Karpas-422 (cell line): ENCODE measurements at places on chromosomes 7 and 10. TPM values are rescaled to one million over a fixed set of nuclear protein-coding genes. Genes with fewer than 3 reads are reported as not detected.

DNA sequence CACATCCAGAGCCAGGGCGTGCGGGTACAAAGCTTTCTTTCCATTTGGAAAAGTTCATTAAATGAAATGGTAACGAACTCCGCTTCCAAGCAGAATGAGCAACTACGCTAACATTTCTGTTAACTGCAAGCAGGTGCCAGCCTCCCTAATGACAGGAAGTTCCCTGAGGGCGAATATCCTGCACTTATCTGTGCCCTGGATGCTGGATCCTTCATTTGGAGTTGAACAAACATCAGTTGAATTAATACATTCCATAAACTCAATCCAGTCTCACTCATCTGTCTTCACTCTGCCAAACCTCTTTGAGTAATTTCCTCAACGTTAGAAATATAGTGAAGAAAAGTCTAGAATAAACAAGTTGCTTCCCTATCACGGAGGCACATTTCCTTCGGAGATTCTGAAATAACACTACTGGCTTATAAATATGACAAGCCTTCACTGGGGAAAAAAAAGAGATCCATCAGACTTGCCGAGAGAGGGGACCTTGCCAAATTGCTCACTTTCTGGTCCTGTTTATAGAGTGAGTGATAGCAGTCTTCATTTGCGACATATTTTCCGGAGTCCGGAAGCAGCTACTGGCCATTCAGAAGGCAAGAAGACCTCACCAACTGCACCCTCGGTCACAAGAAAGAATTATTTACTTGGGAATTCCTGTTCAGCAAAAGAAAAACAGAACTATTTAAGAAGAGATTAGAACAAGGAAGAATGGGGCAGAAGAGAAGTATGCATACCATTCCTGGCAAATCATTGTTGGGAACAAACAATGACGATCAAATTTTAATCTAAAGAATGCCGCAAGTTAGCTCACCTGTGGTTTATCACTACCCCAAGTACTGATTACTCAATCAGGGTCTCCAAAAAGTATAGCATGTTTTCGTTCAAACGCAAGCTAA, 196.4 kb downstream of the FAM107B start:
- no peak overlapping the region for H3K27ac ChIP-seq
- peaks cover 6% of the 10 kb centered on the region; the same call in 1 of the 2 replicates for H3K4me1 ChIP-seq
- H3K27me3 ChIP-seq, result no peaks in the 10 kb centered on the region
- peaks cover 6% of the 10 kb centered on the region; the same call in 1 of the 2 replicates for H3K36me3 ChIP-seq

Gene CFAP46
- 0.22 and 1.5 TPM in 2 replicates for total RNA-seq

Gene MYO3A
- not detected in 2 replicates for total RNA-seq

Gene HTR5A
- not detected in 2 replicates for total RNA-seq

GRCh38 chr10:57846307-57847065, 421.2 kb downstream of the IPMK start:
- no peak for DNase-seq
- no peaks in the 10 kb centered on the region for H3K27me3 ChIP-seq
- H3K4me3 ChIP-seq, result no peak overlapping the region

- peaks cover 9% of the 10 kb centered on the region for H3K4me1 ChIP-seq
- H3K27ac ChIP-seq, result no peak overlapping the region
- peak; percentile 82 for DNase-seq
- no peak overlapping the region for H3K4me3 ChIP-seq
- no peaks in the 10 kb centered on the region for H3K27me3 ChIP-seq
Observed at GRCh38 chr10:99435986-99436638, 5.7 kb upstream of the GOT1 start.

GRCh38 chr10:35690534-35690933, 48.4 kb upstream of the FZD8 start:
- no peak for DNase-seq
- H3K27ac ChIP-seq, result no peak overlapping the region
- H3K4me3 ChIP-seq, result no peak overlapping the region
- H3K36me3 ChIP-seq, result no peaks in the 10 kb centered on the region

Gene CLCN1
- total RNA-seq, result not detected in 2 replicates

DNA sequence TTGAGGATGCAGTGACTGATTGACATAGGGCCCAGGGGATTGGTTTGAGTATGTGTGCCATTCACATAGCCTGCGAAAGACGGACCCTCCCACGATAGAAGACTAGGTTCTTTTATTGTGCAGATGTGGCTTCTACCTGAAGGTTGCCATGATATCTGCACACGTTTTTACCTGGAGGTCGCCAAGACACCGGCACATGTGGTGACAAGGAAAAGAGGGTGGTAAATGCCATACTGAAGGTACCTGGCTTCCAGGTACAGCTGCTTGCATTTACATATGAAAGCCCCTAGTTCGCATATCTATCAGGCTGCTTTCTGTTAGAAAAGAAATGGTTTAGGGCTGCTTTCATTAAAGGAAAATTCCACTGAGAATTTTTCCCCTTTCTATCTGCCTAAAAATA, 43.6 kb downstream of the ZNF22 start:
- H3K4me3 ChIP-seq, result no peak overlapping the region
- no peaks in the 10 kb centered on the region for H3K36me3 ChIP-seq
- H3K27ac ChIP-seq, result no peak overlapping the region

Gene GSTO2
- total RNA-seq, result 0.43 and 1.3 TPM in 2 replicates

- no peak overlapping the region for H3K4me3 ChIP-seq
- DNase-seq, result no peak
- H3K27ac ChIP-seq, result no peak overlapping the region
- no peaks in the 10 kb centered on the region for H3K27me3 ChIP-seq
- no peaks in the 10 kb centered on the region for H3K36me3 ChIP-seq
Observed at GRCh38 chr7:106134241-106134640, 22.1 kb upstream of the SYPL1 start.

GRCh38 chr7:47576031-47576865, 5.7 kb downstream of the TNS3 start:
- no peaks in the 10 kb centered on the region for H3K27me3 ChIP-seq
- peak overlapping the region; percentile 83 for H3K27ac ChIP-seq
- peak; percentile 61 for DNase-seq
- no peak overlapping the region for H3K4me3 ChIP-seq

Gene TLX1
- total RNA-seq, result not detected in 2 replicates

DNA sequence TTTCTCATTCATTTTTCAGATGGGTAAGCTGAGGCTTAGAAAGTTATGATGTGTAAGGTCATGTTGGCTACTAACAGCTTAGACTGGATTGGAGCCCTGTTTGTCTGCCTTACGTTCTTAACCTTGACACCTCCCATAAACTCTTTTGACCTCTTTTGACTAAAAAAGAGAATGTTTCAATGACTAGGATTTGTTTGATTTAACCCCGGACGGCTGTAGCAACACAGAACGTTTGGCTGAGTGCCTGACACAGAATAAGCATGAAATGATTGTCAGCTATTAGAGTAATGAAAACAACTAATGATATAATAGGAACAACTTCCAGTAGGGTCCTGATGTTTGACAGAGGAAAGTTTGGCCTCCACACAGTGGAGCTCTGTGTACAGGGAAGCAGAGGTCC, 83.3 kb upstream of the PDZD8 start:
- H3K27ac ChIP-seq, result no peak overlapping the region
- H3K27me3 ChIP-seq, result peaks cover 2% of the 10 kb centered on the region; the same call in 1 of the 2 replicates
- no peak overlapping the region for H3K4me3 ChIP-seq
- DNase-seq, result no peak

- no peaks in the 10 kb centered on the region for H3K36me3 ChIP-seq
- DNase-seq, result no peak
- H3K27ac ChIP-seq, result no peak overlapping the region
- H3K4me1 ChIP-seq, result no peaks in the 10 kb centered on the region
Observed at GRCh38 chr10:13684806-13685482, 98.2 kb downstream of the PRPF18 start.

DNA sequence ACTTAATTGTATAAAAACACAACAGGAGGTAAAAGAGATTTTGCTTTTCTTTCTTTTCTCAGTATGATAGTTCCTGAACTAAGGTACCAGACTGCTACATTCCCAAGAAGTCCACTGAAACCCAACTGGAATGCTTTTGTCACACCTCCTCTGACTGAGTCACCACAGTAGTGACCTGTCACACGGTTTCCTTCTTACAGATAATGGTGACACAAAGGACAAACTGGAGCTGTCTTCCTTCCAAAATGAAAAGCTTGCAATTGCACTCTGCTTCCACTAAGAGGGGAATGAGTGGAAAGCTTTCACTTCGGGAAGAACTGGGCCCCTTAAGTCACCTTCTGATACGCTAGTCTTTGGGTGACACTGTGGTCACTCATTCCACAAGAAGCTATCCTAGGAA, 122.2 kb downstream of the KMT2E start:
- no peaks in the 10 kb centered on the region for H3K27me3 ChIP-seq
- H3K4me1 ChIP-seq, result no peaks in the 10 kb centered on the region
- no peak for DNase-seq
- H3K36me3 ChIP-seq, result no peaks in the 10 kb centered on the region

Gene EGFR
- total RNA-seq, result not detected in 2 replicates

- H3K4me1 ChIP-seq, result no peaks in the 10 kb centered on the region
- H3K4me3 ChIP-seq, result no peak overlapping the region
- no peaks in the 10 kb centered on the region for H3K36me3 ChIP-seq
- DNase-seq, result peak; percentile 42
Observed at GRCh38 chr10:29470355-29470705, 164.4 kb downstream of the SVIL start.

DNA sequence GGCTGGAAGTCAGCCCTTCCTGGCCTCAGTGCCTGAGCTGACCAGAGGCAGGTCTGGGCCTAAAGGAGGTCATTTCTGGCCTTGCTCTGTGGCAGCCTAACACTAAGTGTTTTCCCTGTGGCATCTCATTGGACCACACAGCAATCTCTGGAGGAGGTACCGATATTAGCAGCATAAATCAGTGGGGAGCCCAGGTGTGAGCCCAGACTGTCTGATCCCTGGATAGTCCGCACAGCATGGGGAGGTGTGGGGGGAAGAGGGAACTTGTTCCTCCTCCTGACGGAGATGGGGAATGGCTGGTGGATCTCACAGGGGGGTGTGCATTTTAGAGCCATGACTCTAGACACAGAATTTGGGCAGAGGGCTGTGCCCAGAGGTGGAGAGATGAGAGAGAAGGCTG, 11.0 kb upstream of the PPIF start:
- no peaks in the 10 kb centered on the region for H3K36me3 ChIP-seq
- H3K4me3 ChIP-seq, result no peak overlapping the region
- DNase-seq, result no peak
- peaks cover 5% of the 10 kb centered on the region for H3K4me1 ChIP-seq
- H3K27me3 ChIP-seq, result peaks cover 4% of the 10 kb centered on the region; the same call in 1 of the 2 replicates

- no peaks in the 10 kb centered on the region for H3K36me3 ChIP-seq
- H3K4me3 ChIP-seq, result no peak overlapping the region
- no peak overlapping the region for H3K27ac ChIP-seq
- H3K27me3 ChIP-seq, result no peaks in the 10 kb centered on the region
Observed at GRCh38 chr10:109588259-109588658, 335.1 kb downstream of the XPNPEP1 start.

DNA sequence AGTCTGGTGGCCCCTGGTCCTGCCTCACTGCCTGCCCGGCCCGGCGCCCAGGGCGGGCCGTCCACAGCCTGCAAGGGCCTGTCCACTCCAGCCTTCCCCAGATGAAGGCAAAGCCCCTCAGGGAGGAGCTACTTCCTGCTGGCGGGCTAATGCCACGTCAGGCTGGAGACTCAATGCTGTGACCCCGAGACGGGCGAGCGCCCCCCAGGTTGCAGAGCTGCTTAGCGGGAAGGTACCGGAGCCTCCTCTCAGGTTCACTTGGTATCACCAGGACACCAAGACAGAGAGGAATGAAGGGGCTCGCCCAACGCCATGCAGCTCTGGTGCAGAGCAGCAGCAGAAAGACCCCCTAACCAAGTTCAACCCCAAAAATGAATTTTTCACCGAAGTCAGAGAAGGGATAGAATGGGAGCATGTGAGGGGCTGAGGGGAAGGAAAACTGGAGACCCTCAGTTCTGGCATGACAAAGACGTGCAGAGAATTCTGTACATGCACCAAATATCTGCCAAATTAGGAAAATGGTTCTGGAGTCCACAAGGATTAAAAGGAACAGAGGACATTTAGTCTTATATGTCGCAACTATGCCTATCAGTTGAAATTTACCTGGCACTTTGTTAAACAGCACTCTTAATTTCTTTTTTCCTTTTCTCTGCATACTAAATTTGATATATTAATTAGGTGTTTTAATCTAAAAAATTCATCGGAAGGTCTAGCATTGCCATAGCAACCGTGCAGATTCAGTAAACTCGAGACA, 2.8 kb downstream of the STK32C start:
- no peak overlapping the region for H3K27ac ChIP-seq
- DNase-seq, result no peak
- H3K4me3 ChIP-seq, result no peak overlapping the region
- H3K36me3 ChIP-seq, result no peaks in the 10 kb centered on the region
- no peaks in the 10 kb centered on the region for H3K4me1 ChIP-seq
- H3K27me3 ChIP-seq, result no peaks in the 10 kb centered on the region

DNA sequence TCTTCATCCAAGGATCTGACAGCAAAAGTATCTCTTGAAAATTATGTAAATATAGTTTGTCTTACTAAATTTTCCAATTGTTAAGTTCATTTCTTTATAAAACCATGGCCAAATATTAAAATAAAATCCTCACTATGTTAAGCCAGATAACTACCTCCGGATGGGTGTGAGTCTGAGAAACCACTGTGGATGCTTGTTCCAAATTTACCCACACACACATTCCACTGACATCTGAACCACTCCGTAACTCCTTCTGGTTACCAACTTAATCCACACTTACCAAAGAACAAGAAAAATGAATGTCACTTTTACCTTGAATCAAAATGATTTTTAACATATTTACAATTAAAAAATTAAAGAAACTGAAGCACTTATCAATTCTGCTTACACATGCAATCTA, 19.7 kb downstream of the CYTH3 start:
- H3K36me3 ChIP-seq, result no peaks in the 10 kb centered on the region
- no peaks in the 10 kb centered on the region for H3K27me3 ChIP-seq
- H3K4me1 ChIP-seq, result no peaks in the 10 kb centered on the region
- no peak overlapping the region for H3K4me3 ChIP-seq
- H3K27ac ChIP-seq, result no peak overlapping the region

DNA sequence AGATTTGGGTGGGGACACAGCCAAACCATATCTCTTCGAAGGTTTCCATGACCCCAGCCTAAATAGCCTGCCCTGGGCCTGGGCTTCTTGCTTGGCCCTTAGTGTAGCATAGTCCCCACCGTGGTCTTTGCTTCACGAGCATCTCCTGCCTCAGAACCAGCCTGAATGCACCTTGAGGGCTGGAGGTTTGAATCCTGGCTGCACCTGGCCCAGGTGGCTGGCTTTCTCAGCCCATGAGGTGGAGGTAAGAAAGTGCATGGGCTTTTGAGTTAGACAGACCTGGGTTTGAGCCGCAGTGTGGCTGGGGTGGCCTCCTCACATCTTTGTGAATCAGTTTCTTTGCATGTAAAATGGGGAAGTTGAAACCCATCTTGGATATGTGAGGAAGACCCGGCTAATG, 24.2 kb upstream of the PCBD1 start:
- H3K36me3 ChIP-seq, result no peaks in the 10 kb centered on the region
- no peak for DNase-seq
- H3K27me3 ChIP-seq, result no peaks in the 10 kb centered on the region
- H3K4me3 ChIP-seq, result no peak overlapping the region

DNA sequence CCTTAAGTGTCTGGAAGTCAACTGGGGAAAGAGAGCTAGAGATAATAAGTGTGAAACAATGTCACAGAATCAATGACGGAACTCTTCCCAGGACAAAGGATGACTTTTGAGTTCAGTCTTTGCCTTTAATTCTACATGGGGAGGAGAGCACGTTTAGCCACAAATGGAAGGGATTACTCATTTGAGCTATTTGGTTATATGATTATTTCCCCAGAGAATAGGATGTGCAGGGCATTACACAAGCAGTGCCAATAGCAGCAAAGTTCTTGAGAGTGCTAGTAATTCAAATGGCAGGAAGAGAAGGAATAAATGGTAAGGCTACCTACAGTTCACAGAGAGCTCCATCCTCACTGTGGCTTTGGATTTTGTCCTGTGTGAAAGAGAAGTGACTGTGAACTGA, 6.0 kb downstream of the EGFR start:
- H3K4me3 ChIP-seq, result no peak overlapping the region
- H3K36me3 ChIP-seq, result no peaks in the 10 kb centered on the region
- H3K4me1 ChIP-seq, result no peaks in the 10 kb centered on the region
- H3K27me3 ChIP-seq, result no peaks in the 10 kb centered on the region
- no peak for DNase-seq
